Lung (tissue), 17 donors: ENCODE measurements at places on chromosomes 1 and 21.

GRCh38 chr1:153771841-153772593 is 3.2 kb upstream of the SLC27A3 start:
- H3K27ac ChIP-seq = no peak overlapping the region
- peaks cover 26% of the 10 kb centered on the region for H3K4me1 ChIP-seq
- peaks cover 10% of the 10 kb centered on the region for H3K36me3 ChIP-seq
- no peak overlapping the region for H3K4me3 ChIP-seq
- no peaks in the 10 kb centered on the region for H3K27me3 ChIP-seq
- peak; percentile 48 for DNase-seq

DNA sequence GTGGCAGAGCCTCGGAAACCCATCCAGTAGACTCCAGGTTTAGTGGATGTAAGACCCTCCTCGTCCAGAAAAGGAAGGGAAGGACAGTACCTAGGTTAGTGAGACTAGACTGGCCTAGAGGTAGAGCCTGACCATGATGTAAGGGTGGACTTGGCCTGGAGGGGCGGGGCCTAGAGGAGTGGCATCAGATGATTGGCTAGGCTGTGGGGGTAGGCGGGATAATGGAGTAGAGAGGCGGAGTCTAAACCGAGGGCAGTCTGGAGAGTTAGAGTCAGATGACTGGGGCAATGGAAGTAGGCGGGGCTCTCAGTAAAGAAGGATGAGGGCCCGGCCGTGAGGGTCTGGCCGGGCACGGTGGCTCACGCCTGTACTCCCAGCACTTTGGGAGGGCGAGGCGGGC is 70.1 kb downstream of the EPHB2 start:
- H3K4me1 ChIP-seq = peaks cover under 1% of the 10 kb centered on the region
- H3K27ac ChIP-seq = no peak overlapping the region
- no peaks in the 10 kb centered on the region for H3K36me3 ChIP-seq
- no peaks in the 10 kb centered on the region for H3K27me3 ChIP-seq
- no peak overlapping the region for H3K4me3 ChIP-seq
- no peak for DNase-seq

DNA sequence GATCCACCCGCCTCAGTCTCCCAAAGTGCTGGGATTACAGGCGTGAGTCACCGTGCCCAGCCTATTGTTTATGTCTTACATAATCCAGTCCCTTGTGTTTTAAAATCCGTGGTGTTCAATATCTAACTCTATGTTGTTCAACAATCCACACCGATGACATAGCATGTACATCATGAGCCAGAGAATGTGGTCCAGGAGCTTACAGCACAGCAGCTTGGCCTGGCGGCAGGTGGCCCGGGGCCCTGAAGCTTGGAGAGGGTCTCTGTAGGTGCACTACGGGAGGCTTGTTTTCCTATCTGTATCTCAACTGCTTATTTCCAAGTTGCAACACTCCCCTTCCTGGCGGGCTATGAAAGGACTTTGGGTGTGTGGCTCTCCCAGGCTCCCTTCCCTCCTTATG is 138.4 kb downstream of the ADSS2 start:
- no peak for DNase-seq
- no peaks in the 10 kb centered on the region for H3K4me1 ChIP-seq
- no peaks in the 10 kb centered on the region for H3K36me3 ChIP-seq
- no peaks in the 10 kb centered on the region for H3K27me3 ChIP-seq
- no peak overlapping the region for H3K4me3 ChIP-seq

DNA sequence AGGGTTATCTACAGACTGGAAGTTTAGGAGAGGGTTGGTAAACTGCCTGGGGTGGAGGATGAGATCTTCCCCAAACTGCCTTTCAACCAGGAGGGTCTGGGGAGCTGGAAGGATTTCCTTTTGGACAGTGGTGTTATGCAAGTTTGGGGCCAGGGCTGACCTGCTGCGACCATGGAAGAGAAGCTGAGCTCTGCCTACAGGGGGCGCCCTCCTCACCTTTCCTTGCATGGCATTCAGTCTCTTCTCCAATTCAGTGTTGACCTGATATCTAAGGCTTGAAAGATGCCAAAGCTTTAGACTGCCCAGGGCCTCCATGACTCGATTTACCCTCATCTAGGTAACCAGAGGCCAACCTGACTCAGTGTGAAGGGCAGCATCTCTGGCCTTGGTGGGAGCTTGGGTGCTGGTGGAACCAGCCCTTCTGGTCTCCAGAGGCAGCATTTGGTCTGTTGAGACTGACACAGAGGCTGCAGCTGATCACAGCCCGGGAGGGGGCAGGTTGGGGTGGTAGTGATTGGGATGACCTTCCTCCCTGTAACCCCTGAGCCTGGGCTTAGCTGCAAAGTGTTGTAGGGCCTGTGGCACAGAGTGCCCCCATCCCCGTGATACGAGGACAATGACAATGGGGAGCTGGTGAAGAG is 170.0 kb downstream of the GRIK3 start:
- H3K36me3 ChIP-seq = no peaks in the 10 kb centered on the region
- H3K4me3 ChIP-seq = no peak overlapping the region
- no peaks in the 10 kb centered on the region for H3K27me3 ChIP-seq
- no peak for DNase-seq

DNA sequence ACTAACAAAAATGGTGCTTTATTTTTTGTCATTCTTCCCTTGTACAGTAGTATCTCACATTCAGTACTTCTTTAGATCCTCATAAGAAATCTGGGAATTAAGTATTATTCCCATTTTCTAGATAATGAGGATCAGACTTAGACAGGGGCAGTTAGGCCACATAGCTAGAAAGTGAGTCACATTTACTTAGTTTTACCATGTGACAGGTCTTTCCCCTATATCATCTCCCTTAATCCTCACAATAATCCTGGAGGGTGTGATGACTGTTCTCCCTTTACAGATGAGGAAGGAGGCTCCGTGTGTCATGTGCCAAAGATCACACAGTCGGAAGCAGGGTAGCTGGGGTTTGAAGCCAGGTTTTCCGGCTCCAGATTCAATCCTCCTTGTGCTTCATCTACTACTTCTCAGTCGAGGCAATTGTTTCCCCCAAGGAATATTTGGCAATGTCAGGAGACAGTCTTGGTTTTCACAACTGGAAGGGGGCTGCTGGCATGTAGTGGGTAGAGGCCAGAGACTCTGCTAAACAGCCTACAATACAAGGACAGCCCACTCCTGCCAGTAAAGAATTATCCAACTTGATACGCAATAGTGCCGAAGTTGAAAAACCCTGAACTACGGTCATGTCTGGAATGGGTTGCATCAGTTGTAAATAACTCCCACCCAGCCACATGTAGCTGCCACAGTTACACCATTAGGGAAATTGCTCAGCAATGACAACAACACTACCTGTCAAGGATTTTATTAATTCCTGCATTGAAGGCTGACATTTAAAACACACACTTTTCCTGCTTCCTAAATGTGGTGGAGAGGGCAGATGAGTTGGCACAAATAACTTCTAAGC is 54.5 kb downstream of the C8B start:
- H3K36me3 ChIP-seq = no peaks in the 10 kb centered on the region
- DNase-seq = no peak
- peaks cover 2% of the 10 kb centered on the region for H3K4me1 ChIP-seq

GRCh38 chr1:89975540-89976125 is 19.3 kb upstream of the ZNF326 start:
- H3K36me3 ChIP-seq = no peaks in the 10 kb centered on the region
- no peak overlapping the region for H3K4me3 ChIP-seq
- DNase-seq = no peak
- H3K27me3 ChIP-seq = no peaks in the 10 kb centered on the region

DNA sequence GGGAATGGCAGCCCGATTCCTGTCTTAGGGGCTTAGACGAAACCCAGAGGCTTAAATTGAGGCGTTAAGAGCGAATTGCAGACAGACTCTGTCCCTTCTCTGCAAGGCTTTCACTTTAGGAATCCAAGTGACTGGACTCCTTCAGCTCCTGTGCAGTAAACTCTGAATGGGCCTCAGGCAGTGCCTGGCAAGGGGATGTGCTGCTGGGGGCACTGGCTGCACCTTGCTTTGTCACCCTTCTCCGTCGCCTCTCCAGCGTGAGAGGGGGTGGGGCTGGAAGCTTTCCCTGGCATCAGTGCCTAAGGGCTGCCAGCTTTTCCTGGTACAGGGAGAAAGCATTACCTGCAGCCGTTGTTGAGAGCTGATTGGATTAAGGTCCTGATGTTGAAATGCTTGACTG is 39.9 kb upstream of the NFASC start:
- H3K27ac ChIP-seq = no peak overlapping the region
- no peak for DNase-seq
- H3K36me3 ChIP-seq = no peaks in the 10 kb centered on the region
- no peaks in the 10 kb centered on the region for H3K4me1 ChIP-seq
- no peak overlapping the region for H3K4me3 ChIP-seq
- peaks cover 59% of the 10 kb centered on the region for H3K27me3 ChIP-seq

DNA sequence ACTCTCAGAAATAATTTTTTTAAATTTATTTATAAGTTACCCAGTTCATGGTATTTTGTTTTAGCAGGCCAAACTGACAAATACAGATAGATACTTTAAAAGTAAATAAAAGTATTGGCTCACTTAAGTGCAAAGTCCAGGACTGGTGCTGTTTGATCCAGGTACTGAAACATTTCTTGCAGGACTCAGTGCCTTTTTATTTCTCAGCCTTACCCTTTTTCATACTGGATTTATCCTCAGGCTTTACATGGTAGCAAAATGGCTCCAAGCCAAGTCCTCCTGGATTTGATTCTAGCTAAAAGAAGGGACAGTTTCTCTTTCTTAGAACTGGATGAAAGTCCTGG is 83.8 kb downstream of the DIRAS3 start:
- H3K27ac ChIP-seq = no peak overlapping the region
- H3K27me3 ChIP-seq = no peaks in the 10 kb centered on the region
- no peak overlapping the region for H3K4me3 ChIP-seq
- no peaks in the 10 kb centered on the region for H3K36me3 ChIP-seq
- DNase-seq = no peak

- H3K4me1 ChIP-seq = no peaks in the 10 kb centered on the region
- no peak overlapping the region for H3K4me3 ChIP-seq
- DNase-seq = no peak
- peaks cover 6% of the 10 kb centered on the region for H3K36me3 ChIP-seq
- no peak overlapping the region for H3K27ac ChIP-seq
Measured at GRCh38 chr1:116580446-116581322, 9.9 kb upstream of the CD58 start.

DNA sequence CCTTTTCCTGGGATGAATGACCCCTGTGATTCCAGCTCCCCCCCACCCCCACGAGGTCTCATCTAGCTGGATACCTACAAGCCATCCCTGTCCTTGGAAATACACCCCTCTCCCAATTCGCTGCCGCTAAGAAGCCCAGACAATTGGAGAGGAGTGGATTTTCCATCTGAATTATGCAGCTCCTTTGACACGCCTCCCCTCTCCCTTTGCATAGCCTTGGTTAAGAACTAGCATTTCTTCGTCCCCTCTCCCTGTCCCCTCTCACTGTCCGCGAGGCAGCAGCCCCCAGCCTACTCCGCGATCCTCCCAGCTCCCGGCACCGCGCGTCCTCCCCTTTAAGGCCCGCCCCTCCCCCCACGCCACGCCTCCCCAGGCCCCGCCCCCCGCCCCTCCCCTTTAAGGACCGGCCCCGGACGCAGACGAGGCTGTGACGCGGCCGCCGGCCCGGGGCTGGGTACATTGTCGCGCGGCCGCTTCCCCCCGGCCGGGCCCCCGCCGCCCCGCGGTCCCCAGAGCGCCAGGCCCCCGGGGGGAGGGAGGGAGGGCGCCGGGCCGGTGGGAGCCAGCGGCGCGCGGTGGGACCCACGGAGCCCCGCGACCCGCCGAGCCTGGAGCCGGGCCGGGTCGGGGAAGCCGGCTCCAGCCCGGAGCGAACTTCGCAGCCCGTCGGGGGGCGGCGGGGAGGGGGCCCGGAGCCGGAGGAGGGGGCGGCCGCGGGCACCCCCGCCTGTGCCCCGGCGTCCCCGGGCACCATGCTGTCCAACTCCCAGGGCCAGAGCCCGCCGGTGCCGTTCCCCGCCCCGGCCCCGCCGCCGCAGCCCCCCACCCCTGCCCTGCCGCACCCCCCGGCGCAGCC is at the start of gene MAPKAPK2:
Gene MAPKAPK2 (plus strand): TSS at position 428 of the 856 bp plus-strand sequence. CDS start 325 bp downstream, at position 753.
- peak within 1 kb of the TSS; percentile 99 for H3K27ac ChIP-seq
- peak; percentile 80 for DNase-seq
- H3K27me3 ChIP-seq = no peaks in the 10 kb centered on the region

DNA sequence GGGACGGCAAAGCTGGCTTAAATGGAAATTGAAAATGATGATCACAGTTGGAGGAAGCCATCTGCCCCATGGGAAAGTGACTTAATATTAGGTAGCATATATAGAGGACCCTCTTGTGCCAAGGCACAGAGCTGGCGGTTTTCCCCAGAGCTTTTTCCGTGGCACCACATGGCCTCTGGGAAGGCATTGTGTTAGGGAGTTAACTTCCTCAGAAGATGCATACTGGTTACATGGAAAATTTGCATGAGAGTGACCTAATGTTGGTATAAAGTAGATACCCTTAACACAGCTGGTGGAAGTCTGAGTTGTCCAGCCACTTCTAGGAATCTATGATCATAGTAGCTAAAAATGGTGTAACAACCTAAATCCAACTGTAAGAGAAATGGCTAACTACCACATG is 27.3 kb downstream of the CAP1 start:
- DNase-seq = no peak
- no peaks in the 10 kb centered on the region for H3K27me3 ChIP-seq
- H3K36me3 ChIP-seq = peaks cover 74% of the 10 kb centered on the region

GRCh38 chr1:163747261-163747660 is 425.5 kb downstream of the NUF2 start:
- no peak overlapping the region for H3K4me3 ChIP-seq
- no peak for DNase-seq
- H3K27me3 ChIP-seq = no peaks in the 10 kb centered on the region

GRCh38 chr21:45318146-45318555 is 30.5 kb upstream of the POFUT2 start:
- no peaks in the 10 kb centered on the region for H3K27me3 ChIP-seq
- H3K4me1 ChIP-seq = peaks cover 26% of the 10 kb centered on the region
- no peak for DNase-seq
- peak overlapping the region; percentile 93 for H3K27ac ChIP-seq
- no peaks in the 10 kb centered on the region for H3K36me3 ChIP-seq

DNA sequence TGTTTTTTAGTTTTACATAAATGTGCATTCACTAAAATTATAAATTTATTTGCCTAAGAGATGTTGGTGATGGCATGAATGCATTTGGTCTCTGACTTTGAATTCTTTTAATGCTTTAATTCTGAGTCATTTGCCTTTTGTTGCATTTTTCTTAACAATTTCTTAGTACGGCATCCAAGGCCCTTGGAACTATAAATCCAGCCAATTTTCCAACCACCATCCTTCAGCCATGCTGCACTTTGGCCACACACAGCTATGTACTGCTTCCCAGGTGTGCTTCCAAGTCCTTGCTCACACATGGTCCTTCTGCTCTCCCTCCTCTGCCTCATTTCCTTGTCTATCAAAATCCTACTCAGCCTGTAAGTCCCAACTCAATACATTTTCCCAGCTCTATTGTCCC is 161.0 kb downstream of the DHRS3 start:
- DNase-seq = no peak
- H3K4me3 ChIP-seq = no peak overlapping the region
- H3K27me3 ChIP-seq = no peaks in the 10 kb centered on the region
- peaks cover 25% of the 10 kb centered on the region for H3K4me1 ChIP-seq
